ENCODE measurements at places on chromosomes 5 and 9.

GRCh38 chr5:6861667-6862066 is 148.4 kb downstream of the TENT4A start:
- DNase-seq: no peak

GRCh38 chr5:312845-313244 is 8.7 kb upstream of the AHRR start:
- DNase-seq: no peak

DNA sequence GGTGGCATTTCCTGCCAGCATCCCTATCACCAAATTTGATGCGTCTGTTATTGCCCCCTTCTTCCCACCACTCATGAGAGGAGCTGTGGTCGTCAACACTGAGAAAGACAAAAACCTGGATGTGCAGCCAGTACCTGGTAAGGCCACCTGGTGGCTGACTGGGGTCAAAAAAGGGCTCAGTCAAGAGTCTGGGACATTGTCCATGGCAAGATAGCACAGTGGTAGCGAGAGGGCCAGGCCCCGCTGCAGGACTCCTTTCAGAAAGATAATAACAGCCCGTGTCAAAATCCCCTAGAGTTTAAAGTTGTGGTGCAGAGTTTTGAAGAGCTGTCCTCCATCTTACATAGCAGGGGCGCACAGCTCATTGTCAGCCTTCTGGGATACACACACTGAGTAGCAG is 40.8 kb downstream of the CSF1R start:
- no peak for DNase-seq

- no peak for DNase-seq
These were observed 16.1 kb downstream of the SH3GL2 start for GRCh38 chr9:17594961-17595360.

DNA sequence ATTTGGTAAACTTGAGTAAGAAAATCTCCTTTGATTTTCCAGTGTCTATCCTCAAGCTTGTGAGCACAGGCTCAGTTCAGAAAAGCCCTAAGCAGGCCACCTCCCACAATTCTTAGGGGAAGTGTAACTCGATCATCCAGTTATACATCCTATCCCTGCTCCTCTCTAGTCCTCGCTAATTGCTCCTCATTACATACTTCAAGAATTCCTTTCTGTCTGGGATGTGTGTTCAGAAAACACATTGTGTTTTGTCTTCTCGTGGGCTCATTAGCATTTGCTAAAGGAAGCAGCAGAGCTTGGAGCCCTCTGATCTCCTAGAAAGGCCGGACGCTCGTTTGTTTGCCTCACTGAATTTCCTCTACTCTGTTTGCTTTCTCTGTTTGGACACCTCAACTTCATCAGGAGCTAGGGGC is 268.2 kb upstream of the RFX3 start:
- peak; percentile 80 for DNase-seq

GRCh38 chr5:8756498-8757084 is 789.3 kb downstream of the SEMA5A start:
- peak; percentile 55 for DNase-seq

DNA sequence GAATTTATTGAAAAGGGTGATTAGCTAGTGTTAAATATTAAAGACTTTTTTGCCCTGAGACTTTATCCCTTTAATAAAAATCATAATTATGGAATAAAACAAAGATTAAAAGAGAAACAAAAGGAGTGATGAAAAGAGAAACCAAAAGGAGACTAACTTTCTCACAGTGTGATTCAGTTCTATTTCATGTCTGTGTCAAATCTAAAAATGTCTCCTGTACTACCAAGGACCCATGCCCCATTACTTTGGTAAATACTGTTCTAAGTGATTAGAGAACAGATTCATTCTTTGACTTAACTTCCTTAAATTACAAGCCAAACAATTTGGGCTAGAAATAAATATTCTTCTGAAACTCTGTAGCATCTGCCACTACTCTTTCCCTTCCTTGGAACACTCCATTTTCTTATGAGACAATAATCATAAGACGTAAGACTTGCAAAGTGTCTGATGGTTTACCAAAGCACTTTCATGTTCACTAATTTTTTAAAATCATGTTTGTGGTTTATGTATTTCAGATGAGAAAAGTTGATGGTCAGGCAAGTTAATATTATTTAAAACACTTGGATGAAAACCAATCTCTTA is 319.0 kb downstream of the EBF1 start:
- no peak for DNase-seq

- no peak for DNase-seq
These were observed 928 bp upstream of the SELENOP start for GRCh38 chr5:42812620-42813019.

GRCh38 chr5:68217528-68217927 is 2.0 kb downstream of the PIK3R1 start:
- DNase-seq: no peak

- no peak for DNase-seq
These were observed 22.9 kb downstream of the OR2V2 start for GRCh38 chr5:181170237-181170825.

DNA sequence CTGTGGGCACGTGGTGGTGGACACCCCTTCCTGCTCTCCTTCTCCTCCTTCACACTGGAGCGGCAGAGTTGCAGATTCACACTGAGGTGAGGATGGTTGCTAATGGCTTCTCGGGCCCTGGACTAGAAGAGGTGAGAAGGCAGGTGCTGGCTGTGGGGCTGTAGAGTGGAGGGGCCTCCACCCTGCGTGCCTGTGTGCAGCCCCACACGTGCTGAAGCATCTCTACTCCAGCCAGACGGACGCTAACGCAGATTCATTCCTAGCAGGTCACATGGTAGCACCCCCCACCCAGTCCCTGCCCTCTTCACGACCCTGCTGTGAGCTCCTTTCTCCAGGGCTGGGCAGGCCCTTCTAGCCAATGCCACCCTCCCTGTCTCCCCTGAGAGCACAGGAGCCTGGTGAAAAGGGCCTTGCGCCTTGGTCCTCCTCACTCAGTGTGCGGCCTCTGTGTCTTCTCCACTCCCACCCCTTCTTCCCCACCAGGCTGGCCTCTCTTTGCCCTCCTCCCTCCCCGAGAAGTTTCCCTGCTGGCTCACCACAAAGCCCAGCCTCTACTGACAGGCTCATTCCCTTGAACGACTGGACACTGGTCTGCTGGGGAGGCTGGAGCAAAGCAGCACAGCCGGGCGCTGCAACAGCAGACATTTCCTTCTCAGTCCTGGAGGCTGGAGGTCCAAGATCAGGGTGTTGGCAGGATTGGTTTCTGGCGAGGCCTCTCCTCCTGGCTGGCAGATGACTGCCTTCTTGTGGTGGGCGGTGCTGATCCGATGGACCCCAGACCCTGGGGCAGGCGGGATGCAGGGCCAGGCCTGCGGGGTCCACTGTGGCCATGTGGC is 14.2 kb downstream of the CACNA1B start:
- no peak for DNase-seq

DNA sequence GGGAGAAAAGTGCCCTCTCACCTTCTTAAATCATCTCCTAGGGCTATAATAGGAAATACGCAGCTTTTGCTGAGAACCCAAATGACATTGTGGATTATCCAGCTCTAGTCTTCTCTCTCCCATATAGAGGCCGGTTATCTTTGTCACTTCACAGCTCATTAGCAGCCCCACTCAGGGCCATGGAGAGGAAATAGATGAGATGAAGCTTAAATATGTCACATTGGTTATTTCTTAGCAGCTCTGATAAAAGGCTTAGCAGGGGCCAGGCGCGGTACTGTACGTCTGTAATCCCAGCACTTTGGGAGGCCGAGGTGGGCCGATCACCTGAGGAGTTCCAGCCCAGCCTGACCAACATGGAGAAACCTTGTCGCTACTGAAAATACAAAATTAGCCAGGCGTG is 90.0 kb downstream of the GHR start:
- DNase-seq: no peak

- DNase-seq: no peak
These were observed 7.5 kb upstream of the ZNF367 start for GRCh38 chr9:96425500-96426169.

- DNase-seq: no peak
These were observed 128.3 kb upstream of the C9orf72 start for GRCh38 chr9:27701587-27701986.

- DNase-seq: no peak
These were observed 831.7 kb downstream of the SEMA5A start for GRCh38 chr5:8714198-8714597.

DNA sequence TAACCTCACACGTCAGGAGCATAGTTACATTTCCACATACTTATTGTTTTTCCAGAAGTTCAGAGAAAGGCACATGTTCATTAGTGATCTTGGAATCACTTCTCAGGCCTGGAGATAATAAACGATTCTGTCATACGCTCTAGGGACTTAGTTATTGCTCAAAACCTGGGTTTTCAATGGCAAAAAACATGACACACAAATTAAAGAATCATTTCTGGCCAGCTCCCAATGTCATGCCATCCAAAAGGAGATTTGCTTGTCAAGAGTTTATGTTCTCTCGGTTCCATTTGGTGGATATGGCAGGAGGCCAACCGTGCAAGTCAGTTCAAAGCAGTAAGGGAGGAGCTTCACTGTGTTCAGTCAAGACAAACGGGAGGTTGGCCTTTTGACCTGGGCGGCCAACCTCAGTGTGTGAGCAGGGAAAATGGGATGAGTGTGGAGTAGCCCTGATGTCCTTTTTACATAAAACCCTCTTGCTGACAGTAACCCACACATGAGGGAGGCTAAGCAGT is 123.4 kb downstream of the NXNL2 start:
- no peak for DNase-seq

GRCh38 chr9:36035006-36035405 is 1.7 kb upstream of the RECK start:
- DNase-seq: no peak

- no peak for DNase-seq
These were observed 26.4 kb downstream of the ARHGAP26 start for GRCh38 chr5:142796492-142797109.

DNA sequence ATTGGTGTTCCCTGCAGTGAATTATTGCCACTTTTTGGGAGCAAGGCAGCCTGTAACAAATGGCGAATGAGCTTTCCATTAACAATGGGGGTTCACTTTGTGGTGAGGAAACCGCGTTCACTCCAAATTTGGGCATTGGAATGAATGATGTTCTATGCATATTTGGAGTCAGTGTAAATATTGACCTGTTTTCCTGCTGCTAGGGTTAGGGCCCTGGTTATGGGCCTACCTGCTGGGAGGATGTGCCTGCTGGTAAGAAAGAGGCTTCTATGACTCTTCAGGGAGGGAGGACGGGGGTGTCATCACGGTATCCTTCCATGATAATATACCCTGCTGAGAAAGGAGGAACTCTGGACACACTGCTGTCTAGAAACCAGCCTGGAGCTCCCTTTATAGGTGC is 29.0 kb downstream of the C9orf50 start:
- DNase-seq: no peak

DNA sequence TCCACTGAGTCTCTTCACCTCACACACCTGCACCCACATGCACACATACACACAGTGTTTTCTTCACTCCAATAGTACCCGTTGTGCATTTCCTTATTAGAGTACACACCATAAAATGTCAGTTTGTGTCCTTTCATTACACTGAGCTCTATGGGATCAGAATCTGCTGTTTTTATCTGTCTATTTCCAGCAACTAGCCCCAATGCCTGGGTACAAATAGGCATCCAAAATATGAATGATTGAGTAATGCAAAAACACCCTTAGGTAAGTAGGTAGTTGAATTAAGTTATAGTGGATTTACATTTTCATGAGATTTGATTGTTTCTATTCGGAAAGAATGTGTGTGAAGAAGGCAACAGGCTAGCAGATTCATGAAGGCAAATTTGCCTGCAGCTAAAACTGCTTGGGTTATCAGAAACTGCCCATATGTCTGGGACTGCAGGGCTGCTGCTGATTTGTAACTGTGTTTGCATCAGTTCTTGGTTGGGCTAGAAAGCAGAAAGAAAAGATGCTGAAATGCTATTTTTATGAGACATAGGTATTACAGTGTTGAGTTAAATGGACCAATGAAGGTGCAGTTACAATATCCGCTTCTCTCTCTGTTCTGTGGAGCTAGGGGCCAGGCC is 26.9 kb downstream of the PPP3R2 start:
- DNase-seq: no peak

GRCh38 chr9:135471791-135472640 is 7.6 kb upstream of the PPP1R26 start:
- peak; percentile 84 for DNase-seq

DNA sequence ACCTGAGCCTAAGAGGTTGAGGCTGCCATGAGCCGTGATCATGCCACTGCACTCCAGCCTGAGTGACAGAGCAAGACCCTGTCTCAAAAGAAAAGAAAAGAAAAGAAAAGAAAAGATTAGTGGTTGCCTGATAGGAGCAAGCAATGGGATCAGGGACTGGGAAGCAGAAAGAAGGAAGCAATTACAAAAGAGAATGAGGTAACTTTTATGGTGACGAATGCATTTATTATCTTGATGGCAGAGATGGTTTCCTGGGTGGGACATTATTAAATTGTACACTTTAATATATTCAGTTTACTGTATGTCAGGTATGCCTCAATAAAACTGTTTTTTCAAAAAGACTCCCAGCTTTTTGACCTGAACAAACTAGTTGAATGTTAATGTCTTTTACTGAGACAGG is 7.5 kb upstream of the PFDN1 start:
- DNase-seq: no peak
